ENCODE measurements at places on chromosomes 2 and 18.

DNA sequence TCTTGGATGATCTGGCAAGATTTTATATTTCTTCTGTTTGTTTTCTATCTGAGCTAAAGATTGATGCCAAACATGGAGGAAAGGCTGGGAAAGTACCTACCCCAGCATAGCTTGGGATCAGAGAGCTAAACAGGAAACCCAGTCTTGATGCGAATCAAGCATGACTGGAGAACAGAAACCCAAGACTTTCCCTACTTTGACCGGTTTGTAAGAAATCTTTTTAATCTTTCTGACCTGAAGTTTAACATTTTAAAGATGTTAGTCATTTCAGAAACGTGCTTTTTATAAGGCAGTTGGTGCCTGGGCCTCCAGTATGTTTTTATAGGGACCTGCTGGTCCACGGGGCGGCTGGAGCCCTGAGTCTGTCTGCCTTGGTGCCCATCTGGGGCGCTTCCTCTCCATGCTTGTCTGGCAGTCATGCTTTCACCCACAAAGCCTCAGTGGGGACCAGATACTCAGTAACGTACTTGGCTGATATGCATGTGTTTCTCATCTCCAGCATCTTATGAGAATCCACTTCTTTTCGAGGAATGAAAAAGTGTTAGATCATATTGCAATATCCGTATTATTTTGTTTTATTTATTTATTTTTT lies 266.5 kb downstream of the PTGR3 start:
- no peak for DNase-seq

DNA sequence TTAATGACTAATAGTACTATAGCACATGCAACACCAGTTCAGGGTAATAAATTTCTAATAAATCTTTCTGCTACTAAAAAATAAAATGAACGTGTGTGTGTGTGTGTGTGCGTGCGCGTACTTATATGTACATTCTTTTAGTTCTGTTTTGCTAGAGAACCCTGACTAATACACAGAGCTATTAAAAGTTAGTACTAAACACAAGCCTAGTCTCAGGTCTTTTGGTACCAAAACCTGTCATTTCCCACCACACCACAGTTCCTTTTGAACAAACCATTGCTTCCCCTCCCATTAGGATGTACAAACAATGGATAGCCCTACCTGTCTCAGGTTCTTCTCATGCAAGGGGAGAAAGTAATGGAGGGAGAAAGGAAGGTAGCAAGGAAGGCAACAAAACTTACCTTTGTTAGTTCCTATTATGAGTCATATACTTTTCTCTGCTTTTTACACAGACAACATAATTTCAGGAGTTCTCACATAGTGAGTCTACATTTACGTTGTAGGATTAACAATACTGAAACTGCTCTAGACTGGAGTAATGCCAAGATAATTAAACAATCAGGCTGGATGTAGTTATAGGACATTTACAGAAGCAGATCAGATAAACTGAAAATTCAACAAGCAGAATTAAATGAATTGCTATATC lies 427.2 kb downstream of the KCNJ3 start:
- DNase-seq: no peak

DNA sequence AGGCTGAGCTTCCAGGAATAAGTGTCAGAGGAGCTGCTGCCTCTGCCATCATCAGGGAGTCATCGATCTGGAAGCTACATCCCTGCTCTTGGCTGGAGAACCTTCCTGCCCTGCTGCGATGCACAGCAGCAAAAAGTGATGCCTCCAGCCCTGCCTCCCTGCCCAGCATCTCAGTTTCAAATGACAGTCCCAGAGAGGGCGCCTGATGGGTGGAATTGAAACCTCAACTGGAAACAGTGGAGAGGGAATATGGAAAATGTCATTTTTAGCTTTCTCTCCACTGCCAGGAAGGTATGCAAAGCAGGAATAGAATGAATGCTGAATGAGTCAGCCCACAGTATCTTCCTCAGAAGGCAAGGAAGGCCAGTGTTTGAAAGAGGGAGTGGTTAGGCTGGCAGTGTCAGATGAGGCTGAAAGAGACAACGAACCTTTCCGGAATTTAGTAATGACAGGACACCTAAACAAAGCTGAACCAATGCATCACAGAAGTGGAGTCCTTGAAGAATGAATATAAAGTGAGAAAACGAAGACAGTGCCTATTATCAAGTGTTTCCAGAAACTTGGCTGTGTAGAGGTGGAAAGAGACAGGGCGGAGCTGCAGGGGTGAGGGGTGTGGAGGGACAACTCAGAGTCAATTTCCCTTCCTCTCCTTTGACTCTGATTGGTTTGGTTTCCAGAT lies 153.9 kb upstream of the NDUFV2 start:
- DNase-seq: no peak

- DNase-seq: no peak
Observed at GRCh38 chr2:12212841-12213597, 466.6 kb downstream of the LPIN1 start.

- DNase-seq: no peak
Observed at GRCh38 chr2:200615247-200615646, 29.4 kb downstream of the AOX1 start.
